ENCODE measurements at places on chromosomes 11 and 22.

DNA sequence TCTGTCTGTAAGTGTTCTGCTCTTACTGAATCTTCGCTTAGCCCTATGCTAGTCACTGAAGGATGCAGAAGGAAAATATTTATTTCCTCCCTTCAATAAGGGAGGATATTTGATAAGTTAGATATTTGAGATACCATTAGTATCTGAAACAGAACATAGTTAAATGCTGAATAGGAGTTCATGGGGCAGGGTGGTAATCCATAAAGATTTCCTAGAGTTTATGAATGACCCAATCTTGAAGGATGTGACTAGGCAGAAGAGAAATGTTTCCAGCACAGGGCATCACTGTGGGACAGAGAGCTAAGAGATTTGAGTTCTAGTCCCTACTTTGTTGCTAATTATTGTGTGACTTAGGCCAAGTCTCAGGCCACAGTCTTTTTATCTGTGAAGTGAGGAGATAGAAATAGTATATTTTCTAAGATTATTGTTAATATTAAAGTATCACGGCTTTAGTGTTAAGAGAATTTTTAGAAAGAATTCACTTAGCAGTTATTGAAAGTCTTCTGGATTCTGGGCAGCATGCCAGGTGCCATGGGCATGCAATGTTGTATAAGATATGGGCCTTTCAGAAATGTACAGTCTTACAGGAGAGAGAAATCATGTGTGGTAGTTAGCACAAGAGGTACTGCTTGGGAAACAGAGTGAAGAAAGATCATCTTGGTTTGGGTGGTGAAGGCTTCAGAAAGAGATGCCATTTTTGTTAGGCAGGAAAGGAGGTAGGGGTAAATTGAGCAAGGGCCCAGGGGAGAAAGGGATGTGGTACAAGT, 24.0 kb downstream of the SWAP70 start:
- DNase-seq, result peak; percentile 51

DNA sequence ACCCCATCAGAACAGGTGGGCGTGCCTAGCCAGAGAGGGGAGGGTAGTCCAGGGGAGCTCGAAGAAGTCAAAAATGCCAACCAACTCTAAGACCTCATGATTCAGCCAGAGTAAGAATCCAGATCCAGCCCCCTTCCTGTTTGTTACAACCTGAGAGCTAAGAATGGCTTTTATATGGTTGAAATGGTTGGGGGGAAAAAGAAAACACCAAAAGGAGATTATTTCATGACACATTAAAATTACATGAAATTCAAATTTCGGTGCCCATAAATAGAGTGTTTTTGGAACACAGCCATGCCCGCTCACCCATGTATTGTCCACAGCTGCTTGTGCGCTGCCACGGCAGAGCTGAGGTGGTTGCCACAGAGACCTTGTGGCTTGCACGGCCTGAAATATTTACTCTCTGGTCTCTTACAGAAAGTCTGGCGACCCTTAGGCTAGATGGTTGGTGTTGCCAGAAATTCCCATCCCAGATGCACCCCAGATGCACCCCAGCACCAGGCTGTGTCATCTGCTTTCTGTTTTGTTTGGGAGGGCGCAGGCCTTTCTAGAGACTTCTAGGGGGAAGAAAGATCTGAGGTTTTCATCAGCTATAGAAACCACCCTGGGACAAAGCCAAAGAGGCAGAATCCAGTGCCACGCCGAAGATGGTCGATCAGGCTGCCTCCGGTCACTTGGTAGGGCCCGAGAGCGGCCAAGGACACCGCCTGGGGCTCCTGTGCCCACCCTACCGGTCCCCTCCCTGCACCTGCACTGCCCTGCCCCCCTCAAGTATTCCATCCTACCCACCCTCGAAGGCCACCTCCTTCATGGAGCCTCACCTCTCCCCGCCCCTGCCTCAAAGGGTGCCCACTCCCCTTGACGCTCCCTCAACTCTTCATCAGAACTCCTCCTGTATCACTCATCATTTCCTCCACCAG, 80.2 kb downstream of the DSCAML1 start:
- no peak for DNase-seq

DNA sequence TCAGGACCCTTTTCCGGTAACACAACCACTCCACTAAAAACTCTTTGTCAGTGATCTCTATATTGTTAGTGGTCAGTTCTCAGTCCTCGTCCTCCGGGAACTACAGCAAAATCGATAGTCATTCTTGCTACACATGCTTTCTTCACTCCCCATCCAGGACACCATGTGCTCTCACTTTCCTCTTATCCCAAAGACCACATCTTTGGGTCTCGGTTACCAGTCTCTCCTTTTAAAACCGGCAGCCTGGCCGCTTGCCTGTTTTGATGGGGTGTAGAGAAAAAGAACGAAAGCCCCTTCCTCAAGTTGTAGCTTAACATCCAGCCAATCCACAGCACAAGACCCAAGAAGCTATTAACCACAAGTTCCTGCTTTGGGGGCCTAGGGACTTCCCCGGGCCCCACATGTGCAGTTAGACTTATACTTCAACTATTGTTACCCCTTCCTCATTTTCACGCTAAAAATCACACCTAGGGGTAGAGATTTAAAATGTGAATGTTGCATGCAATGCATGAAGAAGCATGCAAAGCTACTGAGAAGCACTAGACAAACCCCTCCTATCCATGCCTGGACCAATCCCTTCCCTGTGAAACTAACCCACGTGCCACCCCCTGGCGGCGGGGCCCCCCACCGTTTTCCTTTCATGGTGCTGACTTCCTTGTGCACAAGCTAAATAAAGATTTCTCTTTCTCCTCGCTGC, 1.5 kb upstream of the TOLLIP start:
- DNase-seq, result no peak

GRCh38 chr11:126603486-126603885, 248.0 kb downstream of the ST3GAL4 start:
- DNase-seq, result no peak

DNA sequence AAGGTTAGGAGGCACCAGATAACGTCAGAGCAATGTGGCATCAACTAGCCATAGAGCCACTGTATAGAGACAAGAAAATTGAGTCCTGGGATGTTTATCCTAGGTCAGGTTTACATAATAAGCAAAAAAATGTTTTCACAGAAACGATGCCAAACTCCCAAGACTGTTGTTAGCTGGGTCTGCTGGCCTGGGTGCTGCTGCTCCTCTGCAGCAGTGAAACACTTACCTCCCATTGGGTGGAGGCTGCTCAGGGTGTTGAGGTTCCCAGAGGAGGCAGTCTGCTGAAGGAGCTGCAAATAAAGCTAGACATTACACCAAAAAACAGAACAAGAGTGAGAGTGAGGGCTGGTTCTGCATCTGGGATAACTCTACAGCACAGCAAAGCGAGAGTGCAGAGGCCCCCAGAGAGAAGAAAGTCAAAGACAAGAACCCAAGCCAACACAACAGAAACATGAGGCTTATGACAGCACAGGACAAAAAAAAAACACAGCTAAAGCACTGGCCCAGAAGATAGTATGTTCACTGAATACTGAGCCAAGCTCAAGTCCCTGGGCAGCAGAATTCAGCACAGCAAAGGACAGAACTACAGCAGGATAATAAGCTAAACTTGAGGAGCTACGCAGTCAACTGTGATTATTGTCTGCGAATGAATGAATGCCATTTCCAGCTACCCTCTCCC, 29.9 kb upstream of the RAPSN start:
- no peak for DNase-seq

- DNase-seq, result no peak
These were observed 10.5 kb downstream of the TPST2 start for GRCh38 chr22:26579331-26579886.

GRCh38 chr11:40405614-40406013, 1053.8 kb downstream of the LRRC4C start:
- no peak for DNase-seq

DNA sequence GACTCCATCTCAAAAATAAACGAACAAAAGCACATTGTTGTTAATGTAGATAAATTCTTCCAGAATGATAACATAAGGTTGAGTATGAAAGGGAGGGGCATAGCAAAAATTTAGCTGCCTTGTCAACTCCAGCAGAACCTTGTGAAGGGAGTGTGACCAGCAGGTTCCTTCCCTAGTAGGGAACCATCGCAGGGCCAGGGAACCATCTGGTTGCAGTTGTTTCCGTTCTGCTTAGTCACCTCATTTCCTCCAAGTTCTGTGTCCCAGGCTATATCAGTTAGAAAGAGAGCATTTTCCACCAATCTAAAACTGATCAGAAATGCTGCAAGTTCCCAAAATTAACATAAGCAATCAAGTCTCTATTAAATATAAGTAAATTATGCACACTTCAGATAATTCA, 126.7 kb upstream of the BLID start:
- peak; percentile 8 for DNase-seq

- peak; percentile 77 for DNase-seq
These were observed 781 bp upstream of the TEF start for GRCh38 chr22:41380993-41381328.

DNA sequence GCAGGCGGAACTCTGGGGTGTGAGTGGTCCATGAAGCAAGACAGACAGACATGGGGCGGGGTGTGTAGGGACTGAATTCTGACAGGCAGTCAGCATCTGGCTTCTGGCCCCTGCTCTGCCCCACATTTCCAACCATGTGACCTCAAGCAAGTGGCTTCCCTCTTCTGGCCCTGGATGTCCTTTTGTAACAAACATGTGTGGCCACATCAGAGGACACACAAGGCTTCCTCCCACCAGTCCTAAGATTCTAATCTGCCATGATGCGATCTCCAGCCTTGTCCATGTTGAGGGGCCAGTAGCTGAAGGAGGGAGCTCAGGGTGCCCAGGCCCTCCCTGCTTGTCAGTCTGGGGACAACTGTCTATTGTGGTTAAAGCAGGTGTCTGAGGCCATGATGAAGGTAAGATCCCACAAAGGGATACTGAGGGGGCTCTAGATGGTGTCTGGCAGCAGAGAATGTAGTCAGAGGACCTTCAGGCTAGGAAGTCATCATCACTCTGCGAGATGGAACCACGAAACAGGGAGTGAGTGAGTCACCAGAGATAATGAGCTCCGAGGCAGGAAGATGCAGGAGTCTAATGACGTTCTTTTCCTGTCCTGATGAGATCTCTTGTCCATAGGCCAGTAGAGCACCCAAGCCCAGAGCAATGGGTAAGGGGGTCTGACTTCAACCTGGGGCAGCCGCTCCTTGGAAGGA, 27.4 kb downstream of the DRD2 start:
- peak; percentile 75 for DNase-seq

- no peak for DNase-seq
These were observed 411.9 kb downstream of the SOX6 start for GRCh38 chr11:15944460-15944859.

DNA sequence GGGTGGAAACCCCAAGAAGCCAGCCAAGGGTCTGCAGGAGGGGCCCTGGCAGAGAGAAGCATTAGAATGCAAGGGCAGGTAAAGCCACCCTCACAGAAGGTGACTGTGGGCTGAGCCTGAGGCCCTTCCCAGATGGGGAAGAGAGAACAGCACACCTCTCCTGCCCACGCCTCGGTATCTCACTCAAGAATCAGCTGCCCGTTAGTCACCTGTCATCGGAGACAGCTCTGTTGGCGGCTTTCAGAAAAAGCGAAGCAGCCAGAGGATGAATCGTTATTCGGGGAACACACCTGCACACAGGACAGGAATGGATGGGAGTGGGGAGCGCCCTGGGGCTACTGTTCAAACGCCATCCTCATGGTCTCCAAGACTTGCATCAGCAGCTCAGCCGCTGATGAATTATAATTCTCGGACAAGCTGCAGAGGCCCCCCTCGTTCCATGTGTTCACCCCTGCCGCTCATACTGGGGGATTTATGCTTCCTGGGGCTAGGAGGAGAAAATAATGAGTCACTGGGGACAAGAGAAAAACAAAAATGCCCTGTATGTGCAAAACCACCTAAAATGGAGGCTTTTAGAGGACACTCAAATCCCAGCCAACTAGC, 21.6 kb upstream of the TMA7B start:
- no peak for DNase-seq

GRCh38 chr11:8792710-8793109, 110.1 kb downstream of the RPL27A start:
- no peak for DNase-seq

GRCh38 chr22:21101877-21102638, 56.3 kb downstream of the LRRC74B start:
- DNase-seq, result no peak

DNA sequence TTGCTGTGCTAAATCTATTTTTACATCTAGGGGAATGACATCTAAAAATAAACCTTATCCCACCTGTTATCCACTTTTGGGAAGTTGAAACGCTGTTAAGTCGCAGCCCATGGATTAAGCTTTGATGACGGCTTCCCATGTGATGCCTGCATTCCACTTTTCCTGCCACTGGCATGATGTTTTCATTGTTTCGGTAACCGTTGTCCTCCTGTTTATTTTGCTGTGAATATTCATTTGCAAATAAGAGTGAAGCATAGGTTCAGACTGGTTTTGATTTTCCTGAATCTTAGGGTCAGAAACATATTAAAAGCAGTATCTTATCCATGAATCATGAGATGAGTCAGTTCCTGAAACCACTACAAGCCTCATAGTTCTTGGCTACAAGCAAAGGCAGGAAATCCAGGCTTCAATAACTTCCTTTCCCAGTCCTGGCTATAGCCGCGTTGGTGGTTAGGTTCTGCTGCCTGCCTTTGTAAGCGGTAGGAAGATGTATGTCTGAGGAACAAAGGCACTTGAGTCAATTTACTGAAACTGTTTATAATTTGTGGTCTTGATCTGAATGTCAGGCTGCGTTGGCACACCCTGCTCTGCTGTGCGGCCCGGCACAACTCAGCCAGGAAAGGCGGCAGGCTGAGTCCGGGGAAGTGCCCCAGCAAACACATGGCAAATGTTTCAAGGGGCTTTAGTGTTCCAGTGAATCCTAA, 19.4 kb downstream of the TEAD1 start:
- peak; percentile 99 for DNase-seq

GRCh38 chr22:50310949-50311444, 3.6 kb upstream of the PLXNB2 start:
- no peak for DNase-seq

DNA sequence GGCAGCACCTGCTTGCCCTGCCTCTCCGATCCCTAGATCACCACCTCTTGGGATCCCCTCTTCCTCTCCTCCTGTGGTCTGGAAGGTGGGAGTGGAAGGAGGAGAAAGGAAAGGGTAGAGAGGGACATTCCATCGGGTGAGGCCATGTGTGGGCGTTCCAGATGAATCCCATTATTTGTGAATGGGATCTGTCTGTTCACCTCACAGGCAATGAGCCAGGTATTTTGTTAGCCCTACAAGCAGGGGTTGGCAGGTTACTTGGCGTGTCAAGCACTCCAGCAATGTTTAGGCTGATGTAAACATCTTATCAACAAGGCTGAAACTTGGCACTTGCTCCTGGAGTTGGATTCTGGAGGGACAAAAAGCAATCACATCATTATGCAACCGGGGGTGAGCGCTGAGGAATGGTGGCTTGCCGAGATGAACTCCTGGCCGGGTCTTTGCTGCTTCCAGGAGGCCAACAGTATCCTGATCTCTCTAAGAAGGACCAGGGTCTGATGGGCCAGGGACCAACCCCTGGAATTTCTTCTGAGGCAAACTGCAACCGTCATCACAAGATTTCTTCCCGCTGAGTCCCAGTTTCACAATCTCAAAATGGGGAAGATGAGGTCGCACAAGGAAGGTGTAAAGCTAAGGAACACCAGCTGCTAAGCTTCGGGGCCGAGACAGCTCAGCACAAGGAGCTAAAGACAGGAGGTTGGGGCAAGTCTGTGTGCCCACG, 7.8 kb downstream of the ADAMTS8 start:
- no peak for DNase-seq
